ENCODE measurements at places on chromosomes 16 and 17.

DNA sequence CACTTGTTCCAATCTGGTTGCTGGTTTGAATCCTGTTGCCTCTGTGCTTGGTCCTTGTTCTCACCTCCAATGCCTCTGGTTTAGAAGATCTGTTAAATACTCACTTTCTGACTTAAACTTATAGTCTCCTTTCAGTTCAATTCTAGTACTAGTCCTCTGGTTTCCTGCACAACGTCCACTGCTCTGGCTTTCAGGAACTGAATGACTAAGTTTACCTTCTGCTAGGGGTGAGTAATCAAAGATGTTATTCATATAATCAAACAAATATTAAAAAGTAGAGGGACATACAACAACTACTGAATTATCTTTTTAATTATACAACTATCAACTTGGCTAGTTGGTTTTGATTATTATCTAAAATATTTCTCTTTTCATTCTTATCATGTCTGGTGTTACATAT, 496.4 kb upstream of the TOM1L1 start:
- no peak for DNase-seq

GRCh38 chr17:44557651-44558285, 484 bp downstream of the FZD2 start:
- no peak for DNase-seq

DNA sequence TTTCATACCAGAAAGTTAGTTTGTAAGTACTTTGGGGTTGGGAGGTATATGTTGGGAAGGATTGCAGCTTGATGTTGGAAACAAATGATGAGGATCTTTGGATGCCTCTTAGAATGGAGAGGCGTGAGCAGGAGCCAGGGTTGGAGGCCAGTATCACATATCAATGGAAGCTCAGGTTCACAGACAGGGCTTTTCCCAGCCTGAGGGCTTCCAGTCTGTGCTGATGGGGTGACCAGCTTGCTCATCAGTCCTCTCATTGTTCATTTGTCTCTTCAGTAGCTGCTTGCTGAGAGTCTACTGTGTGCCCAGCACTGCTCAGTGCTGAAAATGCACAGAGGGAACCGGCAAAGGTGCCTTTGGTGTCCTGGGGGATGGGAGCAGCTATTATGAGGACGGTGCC, 5.8 kb downstream of the DNAAF1 start:
- DNase-seq = no peak

DNA sequence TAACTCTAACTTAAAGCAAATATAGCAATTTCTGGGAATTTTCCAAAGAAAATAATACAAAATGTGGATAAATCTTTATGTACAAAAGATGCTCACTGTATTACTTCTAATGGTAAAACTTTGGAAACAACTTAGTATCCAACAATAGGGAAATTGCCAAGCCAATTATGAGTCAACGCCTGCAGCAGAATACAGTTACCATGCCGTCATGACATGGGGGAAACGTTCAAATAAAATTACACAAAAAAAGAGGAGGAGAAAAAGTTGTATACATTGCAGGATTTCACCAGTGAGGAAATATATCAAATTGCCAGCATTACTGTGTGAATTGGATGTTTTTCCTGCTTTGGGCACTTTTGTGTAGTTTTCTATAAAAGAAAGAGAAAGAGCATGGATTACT, 469.6 kb downstream of the SOX9 start:
- no peak for DNase-seq

- DNase-seq = peak; percentile 11
Observed at GRCh38 chr16:79229361-79229760, 371.2 kb downstream of the MAF start.

DNA sequence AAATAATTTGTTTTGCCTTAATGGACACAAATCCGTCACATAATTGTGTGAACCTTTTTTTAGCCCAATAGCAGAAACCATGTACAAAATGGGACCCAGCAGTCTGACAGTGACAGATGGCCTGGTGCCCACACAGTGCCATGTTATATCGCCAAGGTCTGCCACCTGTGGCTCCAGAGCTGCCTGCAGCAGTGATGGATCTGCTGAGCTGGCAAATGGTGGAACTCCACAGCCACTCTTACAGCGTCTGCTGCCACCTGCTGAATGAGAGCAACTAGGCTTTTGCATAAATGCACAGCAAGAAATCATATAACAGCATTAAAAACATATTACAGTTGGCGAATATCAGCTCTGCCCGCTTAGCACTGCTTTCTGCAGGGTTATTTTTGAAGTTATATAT, 59.4 kb downstream of the NUP93 start:
- no peak for DNase-seq

GRCh38 chr17:73182616-73183310, 10.1 kb upstream of the COG1 start:
- DNase-seq = no peak

DNA sequence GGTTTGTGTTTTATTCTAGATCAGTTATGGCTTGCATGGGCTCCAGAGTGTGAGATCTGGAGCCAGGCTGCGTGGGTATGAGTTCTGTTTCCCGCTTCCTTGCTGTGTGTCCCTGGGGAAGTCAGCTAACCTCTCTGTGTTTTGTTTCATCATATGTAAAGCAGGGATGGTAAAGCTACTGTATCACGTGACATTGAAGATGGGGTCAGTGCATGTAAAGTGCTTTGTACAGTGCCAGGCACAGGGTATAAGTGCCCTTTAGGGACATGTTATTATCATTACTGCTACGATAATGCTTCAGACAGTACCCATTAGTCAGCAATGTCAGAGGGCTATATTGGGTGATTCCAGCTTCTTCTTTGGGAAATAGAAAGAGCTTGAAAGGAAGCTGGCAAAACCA, 186.2 kb downstream of the FOXL1 start:
- DNase-seq = no peak

DNA sequence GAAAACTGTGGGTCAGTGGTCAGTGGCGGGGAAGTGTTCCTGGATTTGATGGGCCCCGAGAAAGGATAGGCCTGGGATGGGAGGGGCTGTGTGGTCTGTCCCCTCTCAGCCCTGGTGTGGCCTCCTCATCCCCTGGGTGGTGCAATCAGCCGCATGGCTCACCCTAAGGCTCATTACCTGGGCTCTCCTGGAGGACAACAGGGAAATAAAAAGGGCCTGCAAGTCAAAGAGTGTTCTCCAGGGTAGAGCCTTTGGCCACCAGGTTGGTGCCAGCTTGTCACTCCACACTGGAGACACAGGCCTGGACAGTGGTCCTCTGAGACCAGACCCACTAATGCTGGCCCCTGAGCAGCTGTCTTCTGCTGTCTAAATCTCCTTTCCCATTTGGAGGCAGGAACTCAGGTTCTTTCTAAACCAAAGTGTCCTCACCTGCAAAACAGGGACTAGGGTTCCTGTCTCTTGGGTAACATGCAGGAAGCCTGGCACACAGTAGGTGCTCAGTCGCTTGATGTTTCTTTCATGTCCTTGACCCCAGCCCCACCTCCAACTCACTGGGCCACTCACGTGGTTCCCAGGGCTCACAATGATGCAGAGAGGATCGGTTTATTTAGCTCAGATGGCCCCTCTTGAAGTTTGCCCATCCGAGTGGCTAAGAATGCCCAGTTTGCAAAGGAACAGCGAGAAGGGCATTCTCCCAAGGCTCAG, 2.4 kb downstream of the NDRG4 start:
- no peak for DNase-seq

- no peak for DNase-seq
Observed at GRCh38 chr17:29687596-29687995, 64.9 kb upstream of the CORO6 start.

DNA sequence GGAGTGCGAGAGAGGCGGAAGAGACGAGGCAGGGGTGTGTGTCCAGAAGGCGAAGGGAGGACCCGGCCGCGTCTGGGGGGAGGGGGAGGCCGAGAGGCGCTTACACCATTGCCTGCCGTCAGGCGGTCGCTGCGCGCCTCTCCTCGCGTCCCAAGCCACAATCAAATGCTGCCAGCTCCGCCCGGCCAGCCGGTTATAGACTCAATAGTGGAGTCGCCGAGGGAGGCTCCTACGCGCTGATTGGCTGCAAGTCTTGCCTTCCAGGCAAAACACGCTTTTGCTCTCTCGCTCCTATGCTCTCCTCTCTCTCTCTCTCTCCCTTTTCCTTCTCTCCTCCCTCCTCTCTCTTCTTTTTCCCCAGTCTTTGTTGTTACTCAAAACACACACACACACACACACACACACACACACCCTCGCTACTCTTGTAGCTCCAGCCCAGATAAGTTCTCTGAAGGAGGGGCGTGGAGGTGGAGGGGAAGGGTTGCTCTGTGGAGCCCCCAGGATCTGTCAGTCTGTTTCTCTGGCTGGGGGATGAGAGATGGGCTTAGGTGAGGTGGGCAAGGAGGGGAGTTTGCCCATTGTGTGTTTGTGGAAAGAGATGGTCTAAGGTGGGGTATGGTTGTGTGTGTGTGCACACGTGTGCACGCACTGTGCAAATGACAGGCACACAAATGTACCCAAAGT, at the start of gene DLX3:
Gene DLX3, minus strand, starts transcription at position 170 of the 684 bp plus-strand sequence. CDS start 226 bp downstream, outside the sequence.
- DNase-seq = no peak

- no peak for DNase-seq
Observed at GRCh38 chr17:82114872-82115271, 16.8 kb upstream of the FASN start.

- no peak for DNase-seq
Observed at GRCh38 chr16:57956270-57956808, 14.6 kb downstream of the CNGB1 start.
